AG10803 (cell line): ENCODE measurements at places on chromosomes 4 and X.
A peak's percentile ranks its signal among the peaks of the same experiment; 100 is the strongest.

DNA sequence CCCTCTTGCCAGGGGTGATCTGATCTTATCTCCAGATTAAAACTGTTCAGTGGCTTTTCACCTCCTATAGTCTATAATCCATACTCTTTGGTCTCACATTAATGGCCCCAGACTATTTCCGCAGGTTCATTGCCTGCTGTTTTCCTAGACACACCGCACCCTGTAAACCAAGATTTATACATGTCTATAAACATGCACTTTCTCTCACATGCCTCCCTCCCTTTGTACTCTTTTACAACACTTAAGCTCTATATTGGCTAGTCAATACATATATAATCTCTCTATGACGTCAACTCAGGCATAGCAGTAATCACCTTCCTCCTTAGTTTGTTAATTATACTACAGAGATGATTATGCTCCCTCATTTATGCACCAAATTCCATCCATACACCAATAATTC is 170.9 kb upstream of the NAP1L5 start:
- no peak for DNase-seq

DNA sequence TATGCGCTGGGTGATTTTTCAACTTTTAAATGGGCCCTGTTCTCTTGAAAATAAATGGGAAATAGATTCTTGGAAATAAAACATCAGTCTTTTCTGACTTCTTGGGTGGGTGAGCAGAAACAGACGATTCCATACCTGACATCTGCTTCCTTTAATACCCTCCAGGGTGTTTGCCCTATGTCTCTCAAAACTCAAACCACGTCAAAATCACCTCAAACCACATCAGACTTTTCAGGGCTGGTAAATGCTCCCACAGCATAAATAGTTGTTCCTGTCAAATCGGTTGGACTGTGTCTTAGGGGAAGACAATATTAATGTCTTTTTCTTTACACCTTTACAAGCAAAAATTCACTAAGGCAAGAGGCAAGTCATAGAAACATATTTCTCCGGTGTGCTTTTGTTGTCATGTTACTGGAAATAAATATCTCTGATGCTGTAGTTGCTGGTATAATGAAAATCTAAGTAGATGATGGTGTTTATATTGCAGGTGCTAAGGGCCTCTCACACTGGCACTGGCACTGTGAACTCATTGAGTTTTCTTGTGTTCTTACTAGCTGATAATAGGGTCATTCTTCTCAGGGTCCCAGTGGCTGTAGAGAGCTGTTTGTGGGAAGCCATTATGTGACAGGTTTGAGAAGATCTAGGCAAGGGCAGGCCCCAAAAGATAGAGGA is 380.4 kb downstream of the RAPGEF2 start:
- no peak for DNase-seq

GRCh38 chrX:115459883-115460880 is 100.8 kb upstream of the PLS3 start:
- DNase-seq = peak; percentile 33

- DNase-seq = no peak
Observed at GRCh38 chrX:97234471-97235081, 350.9 kb downstream of the RPA4 start.

GRCh38 chr4:153651116-153651515 is 33.0 kb upstream of the TLR2 start:
- no peak for DNase-seq

GRCh38 chrX:87337267-87337666 is 180.3 kb upstream of the KLHL4 start:
- DNase-seq = no peak

DNA sequence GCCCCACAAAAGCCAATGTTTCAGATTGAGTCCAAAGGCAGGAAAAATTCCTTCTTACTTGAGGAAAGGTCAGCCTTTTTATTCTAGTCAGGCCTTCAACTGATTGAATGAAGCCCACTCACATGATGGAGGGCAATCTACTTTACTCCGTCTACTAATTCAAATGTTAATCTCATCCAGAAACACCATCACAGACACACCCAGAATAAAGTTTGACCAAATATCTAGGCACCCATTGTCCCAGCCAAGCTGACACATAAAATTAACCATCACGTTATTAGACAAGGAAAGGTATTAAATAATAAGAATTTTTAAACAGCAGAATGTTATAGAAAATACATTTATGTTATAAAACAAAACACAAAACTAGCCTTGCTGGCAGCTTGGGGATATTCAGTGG is 32.9 kb upstream of the SMIM10L2A start:
- no peak for DNase-seq

- DNase-seq = no peak
Observed at GRCh38 chr4:24741910-24742309, 53.5 kb upstream of the SOD3 start.

DNA sequence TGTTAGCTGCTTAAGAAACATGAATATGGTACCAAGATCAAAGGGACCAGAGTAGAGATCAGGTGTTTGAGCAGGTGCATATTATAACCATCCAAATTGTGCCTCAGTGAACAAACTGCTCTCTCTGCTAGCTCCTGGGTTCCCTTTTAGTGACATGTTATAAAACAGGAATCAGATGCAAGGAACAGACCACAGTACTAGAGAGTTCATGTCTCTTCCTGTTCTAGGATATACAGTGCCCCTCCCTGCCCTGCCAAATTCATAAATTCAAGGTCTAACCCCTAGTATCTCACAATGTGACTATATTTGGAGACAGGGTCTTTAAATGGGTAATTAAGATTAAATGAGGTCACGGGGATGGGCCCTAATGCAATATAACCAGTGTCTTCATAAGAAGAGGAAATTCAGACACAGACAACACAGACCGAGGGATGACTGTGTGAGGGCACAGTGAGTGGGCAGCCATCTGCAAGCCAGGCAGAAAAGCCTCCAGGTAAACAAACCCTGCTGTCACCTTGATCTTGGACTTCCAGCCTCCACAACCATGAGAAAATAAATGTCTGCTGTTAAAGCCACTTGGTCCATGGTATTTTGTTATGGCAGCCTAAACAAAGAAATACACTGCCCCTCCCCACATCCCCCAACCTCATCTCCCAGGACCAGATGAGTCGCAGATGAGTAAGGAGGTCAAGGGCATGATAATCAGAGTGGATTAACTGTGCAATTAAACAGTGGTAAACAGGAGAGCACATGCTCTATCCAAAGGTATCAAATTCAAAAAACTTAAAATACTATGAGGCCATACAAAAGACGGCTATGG is 82.5 kb downstream of the RBM47 start:
- no peak for DNase-seq

- DNase-seq = peak; percentile 21
Observed at GRCh38 chr4:95048296-95048695, 290.5 kb downstream of the BMPR1B start.

- DNase-seq = no peak
Observed at GRCh38 chr4:18923496-18924161, 902.1 kb upstream of the LCORL start.

DNA sequence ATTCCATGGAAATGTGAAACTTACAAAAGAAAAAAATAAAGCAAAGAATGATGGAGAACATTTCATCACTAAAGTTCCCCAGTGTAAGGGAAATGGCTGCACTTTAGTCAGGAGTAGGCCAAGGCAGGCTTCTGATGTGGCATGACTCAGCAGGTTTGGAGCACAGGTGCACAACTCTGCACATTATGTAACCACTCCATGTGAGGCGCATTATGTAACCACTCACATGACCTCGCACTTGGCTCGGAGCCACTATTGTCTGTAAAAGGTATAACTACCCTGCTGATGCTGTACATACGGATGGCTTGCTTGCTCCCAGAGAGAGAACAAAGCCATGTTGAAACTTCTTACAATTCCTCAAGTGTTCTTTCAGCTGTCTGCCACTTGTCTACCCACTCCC is 727.6 kb downstream of the TRAM1L1 start:
- DNase-seq = no peak

- DNase-seq = no peak
Observed at GRCh38 chr4:1784789-1785591, 8.1 kb upstream of the FGFR3 start.

GRCh38 chr4:140789759-140790158 is 33.6 kb upstream of the TBC1D9 start:
- DNase-seq = no peak

- DNase-seq = no peak
Observed at GRCh38 chr4:31741326-31741725, 1021.2 kb downstream of the PCDH7 start.

DNA sequence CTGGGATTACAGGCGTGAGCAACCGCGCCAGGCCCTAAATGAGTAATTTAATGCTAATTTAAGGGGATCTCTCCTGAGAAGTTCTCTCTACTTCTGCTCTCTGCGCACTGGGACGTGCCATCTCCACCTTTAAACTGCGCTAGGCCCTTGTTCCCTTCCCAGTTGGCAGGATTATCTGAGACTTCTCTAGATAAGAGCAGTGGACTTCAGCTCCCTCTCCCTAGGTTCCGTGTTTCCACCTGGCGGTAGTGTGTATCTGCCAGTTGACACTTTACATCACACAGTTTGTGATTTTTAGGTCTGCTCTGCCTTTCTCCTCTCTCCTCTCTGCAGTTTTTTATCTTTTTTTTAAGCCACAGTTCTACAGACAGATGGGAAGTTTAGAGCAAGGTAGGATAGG is 40.2 kb downstream of the ARHGAP10 start:
- no peak for DNase-seq

GRCh38 chrX:112761242-112762207 is 79.1 kb downstream of the AMOT start:
- no peak for DNase-seq

DNA sequence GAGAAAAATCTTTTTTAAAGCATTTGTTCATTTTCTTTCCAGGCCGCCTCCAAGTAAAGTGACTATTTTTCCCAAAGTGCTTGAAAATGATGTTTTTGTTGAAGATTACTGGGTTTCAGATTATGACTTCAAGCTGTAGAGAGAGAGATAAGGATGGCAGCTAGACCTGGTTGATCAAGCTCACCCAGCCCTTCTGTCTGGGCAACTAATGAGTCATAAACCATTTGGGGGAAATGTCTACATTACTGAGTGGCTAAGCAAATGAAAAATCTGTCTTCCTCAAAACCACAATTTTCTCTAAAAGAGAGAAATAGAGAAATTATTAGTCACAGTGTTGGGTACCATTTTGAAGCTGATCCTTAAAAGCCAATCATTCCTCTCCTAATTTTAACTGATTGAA is 355.4 kb upstream of the CPEB2 start:
- DNase-seq = no peak

GRCh38 chrX:148905400-148905799 is 405.0 kb downstream of the AFF2 start:
- DNase-seq = no peak

DNA sequence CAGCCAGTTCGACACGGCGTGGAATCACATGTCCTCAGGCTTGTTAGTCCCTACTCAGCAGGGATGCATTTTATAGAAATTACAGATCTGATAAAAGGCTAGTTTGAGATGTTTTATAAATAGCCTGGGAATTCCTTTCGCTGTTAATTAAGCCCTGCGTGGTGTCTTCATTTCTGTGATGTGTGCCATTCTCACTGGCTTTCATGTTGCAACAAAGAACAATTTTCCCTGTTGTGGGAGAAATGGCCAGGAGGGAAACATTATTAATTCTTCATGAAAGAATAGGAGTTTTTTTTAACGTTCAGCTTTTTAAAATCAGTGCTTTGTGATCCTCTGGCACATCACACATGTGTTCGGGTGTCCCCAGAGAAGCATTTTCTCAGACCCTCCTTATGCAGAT is 427.3 kb upstream of the FRG1 start:
- no peak for DNase-seq

GRCh38 chr4:15794905-15795304 is 16.8 kb downstream of the CD38 start:
- no peak for DNase-seq

DNA sequence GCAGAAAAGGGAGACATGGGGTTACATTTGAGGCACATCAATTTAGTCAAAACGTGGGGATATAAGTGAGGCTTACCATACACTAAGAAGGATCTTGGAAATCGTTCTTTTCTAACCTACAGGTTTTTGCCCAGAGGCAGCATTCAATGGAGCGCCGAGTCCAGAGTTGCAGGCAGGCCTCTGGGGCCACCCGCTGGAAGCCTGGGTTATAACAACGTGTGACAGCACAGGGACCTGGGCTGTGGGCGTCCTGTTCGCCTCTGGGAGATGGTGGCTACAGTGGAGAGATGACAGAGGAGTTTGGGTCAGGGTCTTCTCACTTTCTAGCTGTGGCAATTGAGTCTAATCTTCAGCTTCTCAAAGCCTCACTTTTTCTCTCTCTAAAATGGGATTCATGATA is 53.9 kb downstream of the ENPP6 start:
- peak; percentile 12 for DNase-seq

GRCh38 chr4:84495794-84496261 is 3.3 kb downstream of the NKX6-1 start:
- no peak for DNase-seq

DNA sequence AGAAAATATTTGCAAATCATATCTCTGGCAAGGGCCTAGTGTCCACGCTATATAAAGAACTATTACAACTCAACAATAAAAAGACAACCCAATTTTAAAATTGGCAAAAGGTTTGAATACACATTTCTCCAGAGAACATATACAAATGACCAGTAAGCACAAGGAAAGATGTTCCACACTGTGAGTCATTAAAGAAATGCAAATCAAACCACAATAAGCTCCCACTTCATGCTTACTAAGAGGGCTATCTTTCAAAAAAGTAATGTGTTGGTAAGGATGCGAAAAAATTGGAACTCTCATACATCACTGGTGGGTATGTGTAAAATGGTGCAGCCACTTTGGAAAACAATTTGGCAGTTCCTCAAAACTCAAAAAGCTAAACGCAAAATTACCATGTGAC is 884.0 kb upstream of the INTU start:
- peak; percentile 13 for DNase-seq

DNA sequence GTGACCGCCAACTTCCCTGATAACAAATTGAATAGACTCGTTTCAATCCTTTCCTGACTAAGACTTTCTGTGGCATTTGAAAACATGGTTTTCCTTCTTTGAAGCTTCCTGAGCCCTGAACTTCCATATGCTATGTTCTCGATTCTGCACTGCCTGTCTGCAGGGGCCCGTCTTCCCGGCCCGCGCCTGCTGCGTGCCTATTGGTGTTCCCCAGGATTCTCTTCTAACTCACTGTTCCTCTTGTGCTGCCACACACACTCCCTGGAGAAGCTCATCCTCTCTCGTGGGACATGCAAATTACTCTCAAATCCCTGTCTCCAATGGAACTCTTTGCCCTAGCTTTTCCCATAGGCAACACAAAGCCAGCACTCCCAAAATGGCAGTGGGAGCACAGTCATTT is 262.9 kb upstream of the GATB start:
- no peak for DNase-seq

GRCh38 chr4:28686618-28687017 is 1826.0 kb downstream of the STIM2 start:
- DNase-seq = peak; percentile 4
